Stimulated activated naive CD4-positive, alpha-beta T cell treated with Interleukin-2 at 50 U/mL for 16 hours (primary cell): ENCODE measurements at places on chromosomes 5 and 9.

DNA sequence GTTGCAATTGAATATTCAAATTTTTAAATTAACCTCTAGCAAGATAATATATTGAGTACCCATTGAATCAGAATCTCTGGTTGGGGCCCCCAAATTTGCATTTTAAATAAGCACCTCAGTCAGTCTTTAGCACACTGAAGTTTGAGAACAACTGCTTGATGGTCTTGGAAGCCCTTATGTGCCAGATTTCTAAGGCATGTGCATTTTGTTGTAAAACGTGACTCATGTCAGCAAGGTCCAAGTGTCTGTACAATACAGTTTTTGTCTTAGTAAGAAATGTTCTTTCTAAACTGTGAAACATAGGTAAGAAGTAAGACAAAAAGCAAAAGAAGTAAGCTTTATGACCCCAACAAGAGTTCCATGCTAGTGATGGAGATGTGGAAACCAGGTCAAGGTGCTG, 59.1 kb upstream of the PHF2 start:
- DNase-seq = no peak

DNA sequence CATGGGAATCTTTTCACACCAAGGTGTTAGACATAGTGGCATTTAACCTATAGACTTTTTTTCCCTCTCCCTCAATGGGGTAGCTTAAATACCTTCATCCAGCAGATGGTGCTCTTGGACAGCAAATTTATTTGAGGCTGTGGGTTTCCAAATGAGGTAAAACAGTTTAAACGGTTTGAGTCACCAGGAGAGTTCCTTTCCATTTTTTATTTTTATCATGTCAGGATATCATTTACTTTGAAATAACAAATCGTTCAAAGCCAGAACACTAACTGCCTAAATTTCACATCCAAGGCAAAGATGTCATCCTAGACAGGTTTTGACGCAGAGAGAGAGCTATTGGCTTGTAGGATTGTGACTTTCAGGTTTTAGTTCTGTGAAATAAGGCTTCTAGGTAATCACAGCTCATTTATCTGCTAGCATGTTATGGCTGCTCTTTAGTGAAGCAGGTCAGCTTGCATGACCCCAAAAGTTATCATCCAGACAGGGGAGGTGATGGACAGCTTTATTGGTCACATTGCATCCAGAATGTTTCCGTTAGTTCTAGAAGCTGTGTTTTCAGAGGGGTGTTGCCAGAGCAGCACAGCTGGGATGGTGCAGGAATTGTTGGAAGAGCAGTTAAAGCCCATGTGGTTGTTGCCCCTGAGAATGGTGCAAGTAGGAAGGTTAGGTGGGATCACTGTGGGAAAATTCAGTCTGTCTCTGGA, 69.8 kb downstream of the KDM4C start:
- DNase-seq = no peak

DNA sequence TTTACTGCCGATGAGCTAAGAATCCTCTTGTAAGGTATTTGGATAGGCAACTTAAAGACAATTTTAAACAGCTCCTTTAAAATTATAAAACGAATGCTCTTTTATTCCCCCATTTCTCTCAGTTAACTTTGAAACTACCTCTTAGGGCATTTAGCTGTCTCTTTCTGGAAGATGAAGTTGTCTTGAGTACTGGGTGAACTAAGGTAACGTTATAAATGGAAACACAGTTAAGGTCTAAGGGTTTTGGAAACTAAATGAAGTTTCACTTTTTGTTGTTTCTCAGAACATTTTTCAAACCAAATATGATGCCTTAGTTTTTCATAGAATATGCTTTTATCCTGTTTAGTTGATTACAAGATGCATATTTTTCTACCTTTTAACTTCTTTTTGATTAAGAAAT, 6.8 kb downstream of the UBE2R2 start:
- no peak for DNase-seq

- no peak for DNase-seq
Measured at GRCh38 chr9:6631207-6631512, 14.4 kb downstream of the GLDC start.

- no peak for DNase-seq
Measured at GRCh38 chr5:170121321-170121720, 15.6 kb downstream of the FOXI1 start.

GRCh38 chr5:178215280-178216002, 11.1 kb downstream of the HNRNPAB start:
- DNase-seq = no peak

GRCh38 chr9:72589667-72590521, 68.5 kb downstream of the TMC1 start:
- DNase-seq = no peak

DNA sequence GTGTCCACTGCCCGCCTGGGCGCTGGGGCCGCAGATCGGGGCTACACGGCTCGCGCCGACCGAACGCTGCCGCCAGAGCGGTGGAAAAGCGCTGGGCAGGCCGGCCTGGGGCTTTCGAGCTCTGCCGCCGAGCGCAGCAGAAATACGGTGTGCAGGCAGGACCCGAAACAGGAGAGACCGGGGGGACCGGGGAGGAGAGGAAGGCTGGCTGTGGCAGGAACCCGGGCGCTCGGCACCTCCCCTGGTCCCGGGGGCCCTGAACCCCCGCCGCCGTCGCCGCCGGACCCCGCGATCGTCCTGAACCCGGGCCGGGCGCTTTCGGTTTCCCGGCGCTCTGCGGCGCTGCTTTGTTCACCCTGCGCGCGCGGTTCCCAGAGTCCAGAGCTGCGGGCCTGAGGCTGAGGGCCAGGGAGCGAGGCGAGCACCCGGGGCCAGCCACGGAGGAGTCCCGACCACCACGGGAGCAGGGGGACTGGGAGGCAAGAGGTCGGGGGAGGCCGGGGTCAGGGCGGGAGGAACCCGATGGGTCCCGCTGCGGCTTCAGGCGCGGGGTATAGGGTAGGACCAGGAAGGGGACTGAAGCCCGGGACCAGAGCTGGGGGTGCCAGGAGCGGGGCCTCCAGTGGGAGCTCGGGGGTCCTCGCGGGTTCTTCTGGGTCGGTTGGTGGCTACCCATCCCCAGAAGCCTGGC, 12.0 kb downstream of the IRX2 start:
- DNase-seq = no peak

GRCh38 chr5:95102687-95103086, 182.2 kb downstream of the MCTP1 start:
- DNase-seq = no peak

DNA sequence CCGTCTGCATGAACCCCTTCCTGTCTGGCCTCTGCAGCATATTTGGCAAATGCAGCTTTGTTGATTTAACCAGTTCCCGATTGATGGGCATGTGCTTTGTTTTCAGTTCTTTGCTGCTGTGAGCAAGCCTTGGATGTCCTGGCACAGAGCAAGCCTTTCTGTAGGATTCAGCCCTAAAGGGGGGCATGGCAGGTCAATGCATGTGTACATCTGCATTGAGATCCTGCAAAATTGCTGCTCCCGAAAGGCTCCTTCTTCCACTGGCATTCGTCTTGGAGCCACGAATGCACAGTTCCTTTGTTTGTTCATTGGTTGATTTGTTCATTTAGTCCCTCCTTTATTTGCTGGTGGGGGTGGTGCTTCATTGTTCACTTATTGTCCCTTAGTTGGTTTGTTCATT, 34.8 kb downstream of the COL5A1 start:
- DNase-seq = no peak

DNA sequence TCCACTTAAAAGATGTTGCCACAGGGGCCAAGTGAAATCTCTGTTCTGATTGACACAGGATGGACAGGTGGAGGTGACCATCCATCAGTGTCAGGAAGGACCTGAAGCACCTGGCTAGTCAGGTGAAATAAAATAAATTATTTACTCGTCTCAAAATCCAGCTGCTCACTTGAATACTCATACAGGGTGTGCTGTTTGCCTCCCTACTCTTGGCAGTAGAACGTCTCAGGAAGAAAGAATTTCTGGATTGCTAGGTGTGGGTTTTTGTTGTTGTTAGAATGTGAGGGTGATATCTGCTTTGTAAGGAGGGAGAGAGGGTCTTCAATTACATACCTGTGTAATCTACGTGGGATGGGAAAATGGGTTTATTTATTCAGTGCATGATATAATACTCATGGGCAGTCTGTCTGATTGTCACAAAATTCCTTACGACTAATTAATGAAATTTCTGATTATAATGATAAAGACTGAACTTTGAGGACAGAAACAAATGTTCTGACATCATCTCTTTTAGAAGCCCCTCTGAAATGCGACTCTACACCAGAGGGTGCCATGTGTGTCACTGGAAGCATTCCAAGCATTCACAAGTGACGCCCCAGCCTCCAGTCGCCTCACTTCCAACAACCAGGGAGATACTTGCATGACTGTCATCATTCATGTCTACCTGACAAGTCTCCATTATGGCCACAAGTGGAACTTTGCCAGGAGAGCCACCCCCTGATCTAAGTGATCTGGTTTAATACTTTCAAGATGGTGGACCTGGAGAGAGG, 218.4 kb downstream of the GAPVD1 start:
- no peak for DNase-seq

GRCh38 chr5:171681677-171682076, 103.9 kb upstream of the SMIM23 start:
- no peak for DNase-seq
